ENCODE measurements at places on chromosomes 3 and 15.

DNA sequence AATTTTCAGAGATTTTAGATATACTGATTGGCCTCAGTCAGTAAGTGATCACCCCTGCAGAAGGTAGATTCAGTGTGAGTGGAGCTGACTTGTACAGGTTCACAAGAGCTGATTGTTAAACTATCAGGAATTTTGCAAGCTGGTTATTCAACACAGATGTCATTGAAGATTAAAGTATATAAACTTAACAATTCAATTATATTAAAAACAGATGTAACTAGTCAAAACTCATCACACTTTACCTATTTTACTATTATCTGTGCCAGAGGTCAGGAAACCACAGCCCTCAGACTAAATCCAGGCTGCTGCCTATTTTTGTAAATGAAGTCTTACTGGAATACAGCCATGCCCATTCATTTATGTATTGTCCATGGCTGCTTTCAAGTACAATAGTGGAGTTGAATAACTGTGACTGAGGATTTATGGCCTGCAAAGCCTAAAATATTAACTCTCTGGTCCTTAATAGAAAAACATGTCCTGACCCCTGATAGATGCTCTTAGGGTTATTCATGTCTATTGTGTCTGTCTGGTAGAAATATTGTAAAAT is 429.3 kb upstream of the PDZRN3 start:
- DNase-seq = no peak

DNA sequence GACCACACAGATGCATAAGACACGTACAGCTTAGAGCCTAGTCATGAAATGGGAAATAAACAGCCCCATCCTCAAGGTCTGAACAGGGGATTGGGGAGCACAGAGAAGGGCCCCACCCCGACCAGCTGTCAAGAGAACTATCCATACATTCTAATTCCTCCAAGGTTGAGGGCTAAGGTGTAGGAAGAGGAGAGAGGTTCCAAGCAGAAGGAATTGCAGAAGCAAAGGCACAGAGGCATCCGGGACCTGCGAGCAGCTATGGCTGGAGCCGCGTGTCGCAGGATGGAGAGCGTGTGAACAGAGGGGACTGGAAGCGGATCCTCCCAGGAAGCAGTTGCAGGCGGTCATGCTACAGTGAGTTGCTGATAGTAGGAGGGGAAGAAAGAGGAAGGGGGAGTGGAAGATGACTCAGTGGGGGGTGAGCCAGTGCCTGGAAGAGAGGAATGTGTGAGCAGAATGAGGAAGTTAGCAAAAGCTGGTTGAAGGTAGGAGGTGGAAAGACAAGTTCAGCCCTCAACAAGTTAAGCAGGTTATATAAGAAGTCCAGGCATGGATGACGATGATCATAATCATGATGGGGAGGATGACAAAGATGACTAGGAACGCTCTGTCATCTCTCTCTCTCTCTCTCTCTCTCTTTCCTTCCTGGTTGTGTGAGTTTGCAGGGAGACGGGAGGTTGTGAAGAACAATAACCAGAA is 89.7 kb downstream of the LIPC start:
- DNase-seq = no peak

GRCh38 chr15:87576486-87577176 is 679.9 kb downstream of the NTRK3 start:
- DNase-seq = no peak

DNA sequence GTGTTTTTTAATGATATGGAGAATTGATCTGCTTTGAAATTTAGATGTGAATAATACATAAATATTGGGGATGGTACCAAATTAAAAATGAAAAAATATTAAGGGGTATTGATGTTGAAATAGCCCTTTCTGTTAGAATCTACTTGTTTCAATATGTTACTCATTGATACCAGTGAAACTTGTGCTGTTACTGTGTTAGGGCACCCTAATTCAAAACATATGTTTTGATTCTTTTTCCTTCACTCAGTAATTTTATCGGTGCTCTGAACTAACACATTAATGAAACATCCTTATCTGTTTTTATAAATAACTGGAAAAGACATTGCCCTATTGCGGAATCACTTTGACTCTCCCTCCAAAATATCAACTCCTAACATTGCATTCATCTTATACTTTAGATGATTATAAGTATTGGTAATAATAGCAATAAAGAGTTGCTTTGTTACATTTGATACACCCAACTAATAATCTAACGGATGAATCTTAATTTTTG is 52.0 kb upstream of the CCNB2 start:
- DNase-seq = no peak

GRCh38 chr3:120129718-120130513 is 35.7 kb upstream of the GSK3B start:
- DNase-seq = no peak

All from stimulated activated naive CD8-positive, alpha-beta T cell treated with anti-CD3 and anti-CD28 coated beads, Interleukin-15, Interleukin-2, amounts not matched to agents 100 U/mL and 50 U/mL, for 24 hours (primary cell).